Activated naive CD4-positive, alpha-beta T cell treated with anti-CD3 and anti-CD28 coated beads for 36 hours (primary cell): ENCODE measurements at places on chromosomes 7 and 10. TPM values are rescaled to one million over a fixed set of nuclear protein-coding genes. Genes with fewer than 3 reads are reported as not detected.

DNA sequence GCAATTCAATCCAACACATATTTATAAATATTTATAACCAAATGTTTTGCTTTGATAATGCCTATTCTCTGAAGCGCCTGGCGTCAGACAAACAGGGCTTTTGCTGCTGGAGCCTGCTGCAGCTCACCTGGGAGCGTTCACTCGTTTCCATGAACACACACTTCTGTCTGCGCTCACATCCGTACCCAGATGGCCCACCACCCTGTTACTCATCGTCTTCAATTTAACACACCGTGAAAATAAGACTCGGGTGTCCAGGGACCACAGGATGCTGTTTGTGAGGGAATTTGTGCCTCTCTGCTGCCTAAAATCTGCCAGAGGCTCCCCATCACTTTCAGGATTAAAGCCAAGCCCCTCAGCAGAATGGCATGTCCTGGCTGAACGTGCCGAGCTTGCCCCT lies 74.1 kb downstream of the SLIT1 start:
- peaks cover 7% of the 10 kb centered on the region for H3K27me3 ChIP-seq
- no peaks in the 10 kb centered on the region for H3K36me3 ChIP-seq
- no peak for DNase-seq
- H3K27ac ChIP-seq: no peak overlapping the region
- no peaks in the 10 kb centered on the region for H3K4me1 ChIP-seq

Gene CLDN15
- total RNA-seq: 11.1 TPM

DNA sequence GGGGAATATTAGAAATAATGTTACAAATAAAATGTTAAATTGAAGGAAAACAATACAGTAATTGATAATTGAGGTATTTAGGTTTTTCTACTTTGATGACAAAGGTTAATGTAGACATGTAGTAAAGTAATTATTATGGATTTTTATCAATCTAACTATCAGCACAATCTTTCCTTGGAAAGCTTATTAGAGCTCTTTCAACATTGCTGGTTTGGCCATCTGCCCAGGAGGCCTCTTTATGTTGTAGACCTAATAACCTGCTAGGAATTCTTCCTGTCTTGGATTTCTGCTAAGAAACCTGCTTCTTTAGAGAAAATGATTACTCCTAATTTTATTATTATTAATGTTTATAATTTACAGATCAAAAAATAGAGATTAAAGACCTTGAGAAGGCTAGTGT lies 78.9 kb downstream of the CHRM2 start:
- no peaks in the 10 kb centered on the region for H3K4me1 ChIP-seq
- no peak overlapping the region for H3K27ac ChIP-seq
- no peaks in the 10 kb centered on the region for H3K27me3 ChIP-seq
- no peaks in the 10 kb centered on the region for H3K36me3 ChIP-seq
- DNase-seq: no peak

- H3K27me3 ChIP-seq: no peaks in the 10 kb centered on the region
- H3K36me3 ChIP-seq: no peaks in the 10 kb centered on the region
- H3K4me1 ChIP-seq: peaks cover 27% of the 10 kb centered on the region
- peak overlapping the region; percentile 14 for H3K27ac ChIP-seq
Observed at GRCh38 chr10:80413271-80413996, 5.1 kb downstream of the PRXL2A start.

Gene RPEL1
- not detected for total RNA-seq

Gene PRF1
- 8.2 TPM for total RNA-seq

DNA sequence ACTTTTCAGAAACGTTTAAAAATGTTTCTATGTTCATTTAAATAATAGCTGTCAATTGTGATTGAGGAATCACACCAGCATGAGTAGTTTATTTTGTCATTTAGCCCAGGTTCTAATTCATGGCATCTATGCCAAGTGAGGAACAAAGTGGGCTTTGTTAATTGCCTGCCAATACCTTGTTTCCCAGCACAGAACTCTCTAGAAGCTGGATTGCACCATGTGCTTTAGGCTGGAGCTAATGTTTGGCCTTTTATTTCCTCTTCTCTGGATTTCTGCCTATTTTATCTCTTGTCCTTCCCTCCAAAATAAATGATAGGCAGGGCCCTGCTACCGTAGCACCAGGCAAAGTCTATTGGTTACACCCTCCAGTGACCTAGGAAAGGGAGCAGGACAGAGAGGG lies 109.9 kb upstream of the ITGB1 start:
- H3K4me3 ChIP-seq: no peak overlapping the region
- peaks cover 2% of the 10 kb centered on the region for H3K4me1 ChIP-seq
- DNase-seq: no peak
- H3K27ac ChIP-seq: no peak overlapping the region
- no peaks in the 10 kb centered on the region for H3K27me3 ChIP-seq

Gene CRTAC1
- total RNA-seq: not detected

DNA sequence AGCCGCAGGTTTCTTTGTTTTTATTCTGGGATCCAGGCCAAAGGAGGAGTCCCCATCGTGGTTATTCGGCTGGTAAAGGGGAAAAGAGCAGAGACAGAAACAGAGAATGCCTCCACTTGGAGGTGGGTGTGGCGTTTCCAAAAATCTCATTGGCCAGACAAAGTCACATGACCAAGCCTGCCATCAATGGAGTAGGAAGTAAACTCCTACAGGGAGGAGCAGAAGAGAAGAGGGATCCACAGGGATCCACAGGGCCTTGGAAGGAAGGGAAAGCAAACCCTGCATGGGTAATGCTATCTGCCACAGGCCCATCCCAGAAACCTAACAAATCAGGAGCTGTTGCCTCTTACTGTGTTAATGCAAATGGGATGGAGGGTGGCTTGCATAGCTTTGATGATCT lies 425.7 kb upstream of the GALNT17 start:
- no peak overlapping the region for H3K4me3 ChIP-seq
- no peaks in the 10 kb centered on the region for H3K36me3 ChIP-seq
- H3K4me1 ChIP-seq: no peaks in the 10 kb centered on the region
- DNase-seq: no peak
- H3K27me3 ChIP-seq: no peaks in the 10 kb centered on the region

- H3K36me3 ChIP-seq: peaks cover 6% of the 10 kb centered on the region
- no peak overlapping the region for H3K4me3 ChIP-seq
- no peak overlapping the region for H3K27ac ChIP-seq
- H3K4me1 ChIP-seq: peaks cover 2% of the 10 kb centered on the region
- H3K27me3 ChIP-seq: no peaks in the 10 kb centered on the region
- DNase-seq: no peak
Observed at GRCh38 chr7:102814025-102814471, 65.2 kb downstream of the FAM185A start.

- H3K27me3 ChIP-seq: peaks cover 34% of the 10 kb centered on the region
- no peak overlapping the region for H3K27ac ChIP-seq
- H3K4me3 ChIP-seq: no peak overlapping the region
- no peak for DNase-seq
- peaks cover 2% of the 10 kb centered on the region for H3K36me3 ChIP-seq
- no peaks in the 10 kb centered on the region for H3K4me1 ChIP-seq
Observed at GRCh38 chr7:41693150-41693997, 9.5 kb downstream of the INHBA start.

- no peak overlapping the region for H3K4me3 ChIP-seq
- peaks cover 62% of the 10 kb centered on the region for H3K4me1 ChIP-seq
- DNase-seq: no peak
- no peaks in the 10 kb centered on the region for H3K27me3 ChIP-seq
Observed at GRCh38 chr10:50605269-50605950, 18.3 kb downstream of the SGMS1 start.

DNA sequence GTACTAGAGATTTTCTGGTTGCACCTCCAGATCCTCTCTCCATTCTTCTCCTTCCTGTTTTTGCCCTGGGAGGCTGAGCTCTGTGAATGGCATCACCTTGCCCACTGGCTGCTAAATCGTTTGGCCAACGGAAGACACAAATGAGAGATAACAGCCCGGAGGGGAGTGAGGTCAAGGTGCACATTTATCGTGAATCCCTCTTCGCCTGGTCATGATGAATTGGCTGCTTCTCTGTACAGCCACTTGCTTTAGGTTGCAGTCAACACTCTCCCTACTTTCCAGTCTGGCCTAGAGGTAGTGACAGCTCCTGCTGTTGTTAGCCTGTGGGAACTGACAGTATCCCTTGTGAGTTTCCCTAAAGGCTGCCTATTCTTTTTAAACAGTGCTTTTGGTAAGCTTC lies 85.4 kb upstream of the CHCHD3 start:
- DNase-seq: no peak
- H3K4me1 ChIP-seq: no peaks in the 10 kb centered on the region

Gene SEMA3E
- total RNA-seq: not detected

DNA sequence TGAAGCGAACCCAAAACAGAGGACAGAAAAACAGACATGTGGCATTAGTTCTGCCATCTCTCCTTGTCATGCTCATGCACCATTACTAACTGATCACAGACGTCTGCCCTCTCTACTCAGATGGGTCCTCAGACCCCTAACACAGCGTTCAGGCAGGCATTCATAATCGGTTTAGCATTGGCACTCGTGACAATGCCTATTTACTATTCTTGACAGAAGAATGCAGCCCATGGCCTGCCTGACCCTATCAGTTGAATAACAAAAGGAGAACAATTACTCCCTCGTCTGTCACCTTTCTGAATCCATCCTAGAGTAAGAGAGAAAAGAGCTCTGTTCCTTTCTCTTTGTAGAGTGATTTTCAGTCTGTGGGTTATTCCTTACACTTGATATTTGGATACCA lies 194.6 kb upstream of the PHYHIPL start:
- DNase-seq: no peak
- H3K27ac ChIP-seq: no peak overlapping the region
- no peaks in the 10 kb centered on the region for H3K4me1 ChIP-seq
- no peak overlapping the region for H3K4me3 ChIP-seq
- H3K36me3 ChIP-seq: no peaks in the 10 kb centered on the region

Gene SPAM1
- total RNA-seq: not detected
